ENCODE measurements at places on chromosomes 7 and 10.
A peak's percentile ranks its signal among the peaks of the same experiment; 100 is the strongest.

DNA sequence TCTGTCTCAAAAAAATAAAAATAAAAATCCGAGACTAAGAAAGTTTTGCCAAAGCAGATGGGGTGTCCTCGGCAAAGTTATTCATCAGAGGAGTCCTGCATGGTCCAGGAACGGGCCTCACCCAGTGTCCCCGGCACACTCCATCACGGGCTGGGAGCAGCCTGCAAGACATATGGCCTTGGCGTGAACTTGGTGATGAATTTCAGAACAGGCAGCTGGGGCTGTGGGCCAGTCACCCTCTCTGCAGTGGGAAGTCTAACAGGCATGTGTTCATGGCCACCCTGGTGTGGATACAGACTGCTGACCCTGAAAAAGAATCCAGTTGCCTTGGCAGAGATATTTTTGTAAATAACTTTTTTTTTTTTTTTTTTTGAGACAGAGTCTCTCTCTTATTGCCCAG, 34.7 kb downstream of the NPTX2 start:
- DNase-seq = no peak

DNA sequence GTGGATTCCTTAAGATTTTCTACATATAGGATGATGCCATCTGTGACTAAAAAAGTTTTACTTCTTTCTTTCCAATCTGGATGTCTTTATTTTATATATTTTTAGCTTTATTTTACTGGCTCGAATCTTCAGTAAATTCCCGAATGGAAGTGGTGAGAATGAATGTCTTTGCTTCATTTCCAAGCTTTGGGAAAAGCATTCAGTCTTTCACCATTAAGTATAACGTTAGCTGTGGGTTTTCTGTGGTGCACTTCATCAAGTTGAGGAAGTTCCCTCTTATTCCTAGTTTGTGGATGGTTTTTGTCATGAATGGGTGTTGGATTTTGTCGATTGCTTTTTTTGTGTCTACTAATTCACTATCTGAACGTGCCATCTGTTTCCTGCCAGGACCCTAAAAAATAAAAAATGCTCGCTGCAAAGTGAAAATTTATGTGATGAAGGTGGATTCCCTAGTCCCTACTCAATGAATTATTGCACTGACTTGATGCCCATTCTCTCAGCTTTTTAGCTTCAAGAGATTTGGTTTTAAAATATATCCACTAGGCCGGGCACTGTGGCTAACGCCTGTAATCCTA, 90.2 kb upstream of the CARD11 start:
- DNase-seq = no peak

DNA sequence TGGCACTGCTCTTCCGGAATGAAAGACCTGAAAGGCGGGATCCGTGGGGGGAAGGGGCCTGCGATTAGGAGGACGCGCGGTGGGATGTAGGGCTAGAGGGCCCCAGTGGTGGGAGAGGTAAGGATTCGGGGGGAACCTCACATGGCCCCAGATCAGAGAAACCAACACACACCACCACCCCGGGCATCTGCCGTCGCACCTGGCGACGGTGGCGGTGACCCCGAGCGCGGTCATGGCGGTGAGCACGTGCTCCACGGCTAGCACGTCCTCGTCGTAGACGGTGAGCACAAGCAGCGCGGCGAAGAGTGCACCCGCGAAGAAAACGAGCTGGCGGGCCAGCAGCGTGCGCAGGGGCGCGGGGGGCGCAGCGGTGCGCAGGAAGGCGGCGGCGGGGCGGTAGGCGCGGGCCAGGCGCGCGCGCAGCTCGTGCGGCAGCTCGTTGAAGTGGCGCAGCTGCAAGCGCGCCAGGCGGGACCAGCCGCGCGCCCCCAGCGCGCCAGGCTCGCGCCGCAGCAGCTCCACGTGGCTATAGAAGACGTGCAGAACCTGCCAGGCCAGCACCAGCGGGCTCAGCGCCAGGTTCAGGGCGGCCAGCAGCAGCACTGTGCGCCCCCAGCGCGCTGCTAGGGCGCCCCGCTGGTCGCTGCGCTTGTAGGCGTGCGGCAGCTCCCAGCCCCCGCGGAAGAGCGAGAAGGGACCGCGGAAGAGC, 5.7 kb downstream of the ATG9B start:
- peak; percentile 64 for DNase-seq

- DNase-seq = no peak
Observed at GRCh38 chr7:37282927-37283326, 165.7 kb downstream of the ELMO1 start.

DNA sequence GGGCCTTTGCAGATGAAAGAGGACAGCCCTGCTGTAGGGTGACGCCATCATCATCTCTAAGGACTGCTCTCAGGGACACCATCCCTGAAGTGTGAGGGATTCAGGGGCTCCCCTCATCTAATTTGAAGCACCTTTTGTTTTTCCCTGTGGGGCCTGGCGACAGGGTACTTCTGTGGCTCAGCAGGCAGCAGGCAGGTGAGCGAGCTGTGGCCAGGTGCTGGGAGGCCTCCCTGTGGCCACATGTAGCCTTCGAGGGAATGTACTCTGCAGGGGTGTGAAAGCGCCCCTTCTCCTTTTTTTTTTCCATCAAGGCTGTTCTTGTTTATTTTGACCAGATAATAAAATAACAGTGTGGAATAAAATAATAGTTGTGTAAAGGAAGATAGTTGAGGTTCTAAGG, 118.2 kb upstream of the DPP6 start:
- no peak for DNase-seq

GRCh38 chr10:3895045-3895631, 110.1 kb upstream of the KLF6 start:
- DNase-seq = no peak

GRCh38 chr10:70441895-70442309, 421 bp upstream of the NODAL start:
- no peak for DNase-seq

DNA sequence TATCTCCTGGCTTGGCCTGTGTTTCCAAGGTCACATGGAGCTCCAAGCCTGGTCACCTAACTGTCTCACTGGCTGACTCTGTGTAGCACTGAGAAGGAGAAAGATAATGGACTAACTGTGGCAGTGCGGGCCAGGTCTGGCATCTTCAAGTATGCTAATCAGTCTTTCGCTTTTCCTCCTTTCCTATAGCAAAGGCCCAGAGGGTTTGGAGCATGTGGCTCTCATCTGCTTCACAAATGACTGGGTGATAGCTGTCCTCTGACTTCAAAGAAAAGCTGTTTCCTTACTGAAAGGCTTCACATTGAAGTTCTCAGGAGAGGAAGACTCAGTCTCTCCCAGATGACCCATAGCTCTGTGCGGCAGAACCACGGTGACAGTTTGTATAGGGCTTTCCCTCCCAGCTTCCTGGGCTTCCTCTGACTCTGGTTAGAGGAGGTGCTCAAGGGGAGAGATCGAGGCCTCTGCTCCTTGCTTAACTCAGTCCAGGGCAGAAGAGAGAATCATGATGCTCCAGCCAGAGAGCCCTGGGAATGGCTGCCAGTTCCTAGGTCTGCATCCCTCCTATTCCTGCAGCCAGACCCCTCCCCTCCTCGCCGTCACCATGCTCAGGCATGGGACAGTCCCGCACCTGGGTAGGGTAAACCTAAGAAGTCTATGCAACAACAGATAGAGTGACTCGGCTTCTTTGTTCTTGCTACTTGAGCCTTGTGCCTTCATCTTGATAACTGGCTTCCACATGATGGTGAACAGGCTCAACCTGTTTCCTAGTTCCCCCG, 72.3 kb downstream of the CCDC71L start:
- no peak for DNase-seq

- peak; percentile 79 for DNase-seq
Observed at GRCh38 chr7:146116521-146117222, at the start of gene CNTNAP2. CNTNAP2 (plus strand) TSS chr7:146116801; CDS start chr7:146116877, 76 bp downstream.

- DNase-seq = peak; percentile 51
Observed at GRCh38 chr7:2445898-2446555, 30.2 kb downstream of the GRIFIN start.

DNA sequence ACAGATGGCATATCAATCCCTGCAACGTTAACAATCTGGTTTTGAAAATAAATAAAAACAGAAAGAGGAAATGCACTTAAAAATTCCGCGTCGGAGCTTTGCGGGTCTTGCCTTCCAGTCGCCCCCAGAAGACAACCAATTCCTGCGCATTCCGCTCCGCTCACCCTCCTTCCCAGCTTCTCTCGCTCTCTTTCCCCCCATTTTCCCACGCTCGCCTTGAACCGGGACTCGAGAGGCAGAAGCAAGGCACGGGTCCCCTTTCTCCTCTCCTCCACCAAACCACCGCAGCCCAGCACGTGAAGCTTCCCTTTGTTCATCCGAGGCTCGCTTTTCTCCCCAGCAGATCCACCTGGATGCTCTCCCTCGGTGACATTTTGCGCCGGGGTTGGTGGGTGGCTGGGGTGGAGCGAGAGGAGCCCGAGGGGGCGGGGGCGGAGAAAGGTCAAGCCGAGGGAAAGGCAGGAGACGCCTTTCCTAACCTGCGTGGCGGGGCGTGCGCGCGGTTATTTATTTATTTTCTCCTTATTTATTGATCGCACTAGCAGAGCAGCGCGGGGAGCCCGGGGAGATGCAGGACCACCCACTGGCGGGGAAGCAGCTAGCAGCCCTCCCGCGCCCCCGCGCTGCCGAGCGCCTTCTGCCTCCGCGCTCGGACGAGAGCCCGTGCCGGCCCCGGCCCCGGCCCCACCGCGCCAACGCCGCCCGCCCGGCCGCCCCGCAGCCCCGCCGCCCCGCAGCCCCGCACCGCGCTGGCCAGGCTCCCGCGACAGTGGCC, at the start of gene KCND2:
TSS of gene KCND2 (plus strand) at position 475 of the 775 bp plus-strand sequence.
- DNase-seq = peak; percentile 32

DNA sequence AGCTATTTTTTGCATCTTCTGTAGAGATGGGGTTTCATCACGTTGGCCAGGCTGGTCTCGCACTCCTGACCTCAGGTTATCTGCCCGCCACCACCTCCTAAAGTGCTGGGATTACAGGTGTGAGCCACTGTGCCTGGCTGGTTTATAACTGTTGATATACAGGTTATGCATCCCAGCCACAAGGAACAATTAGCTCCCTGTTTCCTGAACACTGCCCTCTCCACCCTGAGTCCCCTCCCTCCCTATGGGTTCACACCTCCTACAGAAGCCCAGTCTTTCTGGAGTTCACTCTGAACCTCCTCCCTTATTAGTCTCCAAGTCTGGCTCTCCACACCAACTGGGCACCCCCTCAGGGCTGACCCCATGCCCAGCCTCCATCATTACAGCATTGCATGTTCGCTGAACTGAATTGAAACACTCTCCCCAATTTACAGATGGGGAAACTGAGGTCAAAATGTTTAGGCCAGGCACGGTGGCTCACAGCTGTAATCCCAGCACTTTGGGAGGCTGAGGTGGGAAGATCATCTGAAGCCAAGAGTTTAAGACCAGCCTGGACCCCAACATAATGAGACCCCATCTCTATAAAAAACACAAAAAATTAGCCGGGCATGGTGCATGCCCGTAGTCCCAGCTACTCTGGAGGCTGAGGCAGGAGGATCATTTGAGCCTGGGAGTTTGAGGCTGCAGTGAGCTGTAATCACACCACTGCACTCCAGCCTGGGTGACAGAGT, 1.7 kb upstream of the CLIP2 start:
- DNase-seq = no peak

DNA sequence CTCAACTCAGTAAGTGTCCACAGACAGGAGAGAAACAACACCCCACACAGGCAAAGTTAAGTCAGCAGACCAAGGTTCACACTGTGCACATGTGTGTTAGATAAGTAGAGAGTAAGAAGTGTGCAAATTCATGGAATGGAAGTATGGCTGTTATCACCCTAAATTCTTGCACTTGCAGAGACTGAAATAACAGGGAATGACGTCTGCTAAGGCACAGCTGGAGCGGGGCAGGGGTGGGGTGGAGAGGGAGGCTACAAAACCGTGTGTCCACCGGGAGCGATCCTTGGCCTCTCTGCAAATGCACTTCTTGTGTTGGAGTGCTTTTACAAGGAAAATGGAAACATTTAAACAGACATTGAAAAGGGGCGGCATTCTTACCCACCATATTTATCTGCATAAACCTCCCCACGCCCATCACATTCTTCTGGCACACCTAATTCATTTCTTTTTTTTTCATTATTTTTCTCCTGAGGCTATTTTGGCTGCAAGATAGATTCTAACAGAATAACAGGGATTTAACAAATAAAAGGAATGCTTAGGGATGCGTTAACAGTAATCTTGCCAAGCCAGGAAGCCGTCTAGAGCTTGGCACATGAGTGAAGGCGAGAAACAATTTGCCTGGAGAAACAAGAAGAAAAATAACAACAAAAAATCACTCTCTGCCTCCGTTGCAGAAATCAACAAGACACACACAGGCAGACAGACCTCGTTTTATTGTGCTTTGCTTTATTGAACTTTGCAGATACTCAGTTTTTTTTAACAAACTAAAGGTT, 30.1 kb downstream of the TNS3 start:
- peak; percentile 91 for DNase-seq

- DNase-seq = peak; percentile 63
Observed at GRCh38 chr10:79243181-79244067, 103.8 kb upstream of the PPIF start.

DNA sequence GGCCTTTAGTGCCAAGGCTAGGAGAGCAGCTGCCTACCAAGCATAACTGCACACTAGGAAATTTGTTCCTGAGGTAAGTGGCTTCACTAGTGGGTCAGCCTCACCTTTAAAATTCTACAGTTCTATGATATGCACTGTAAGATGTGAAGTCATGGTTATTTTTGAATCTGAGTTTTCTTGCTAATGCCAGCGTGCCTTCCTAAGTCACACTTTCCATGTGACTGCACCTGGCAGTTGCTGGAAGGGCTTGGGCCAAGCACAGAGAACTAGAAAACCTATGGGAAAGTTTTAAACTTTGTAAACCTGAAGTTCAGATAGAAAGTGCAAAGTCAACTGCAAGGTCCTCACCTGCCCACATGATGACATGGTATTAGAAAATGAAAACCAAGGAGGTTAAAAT, 42.5 kb downstream of the STEAP1B start:
- DNase-seq = no peak

DNA sequence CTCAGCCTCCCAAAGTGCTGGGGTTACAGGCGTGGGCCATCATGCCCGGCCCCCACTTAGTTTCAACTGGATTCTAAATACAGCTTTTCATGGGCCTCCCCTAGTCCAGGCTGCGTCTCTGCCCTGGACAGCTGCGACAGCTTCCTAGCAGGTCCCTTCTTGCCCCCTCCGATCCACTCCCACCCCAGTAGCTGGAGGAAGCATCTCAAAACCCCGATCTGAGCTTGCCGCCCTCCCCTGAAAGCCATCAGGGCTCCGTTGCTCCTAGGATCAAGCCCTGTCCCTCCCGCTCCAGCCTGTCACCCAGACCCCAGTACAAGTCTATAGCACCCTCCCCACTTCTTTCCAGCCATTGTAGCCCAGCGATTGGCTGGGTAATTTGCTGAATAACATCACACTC, 64.5 kb downstream of the VWA2 start:
- DNase-seq = no peak
